Transverse colon (tissue), 4 donors: ENCODE measurements at places on chromosomes 7 and 10. TPM values are rescaled to one million over a fixed set of nuclear protein-coding genes. Genes with fewer than 3 reads are reported as not detected.
A peak's percentile ranks its signal among the peaks of the same experiment; 100 is the strongest.

- no peak for DNase-seq
Measured at GRCh38 chr10:90919683-90920574, 958 bp downstream of the ANKRD1 start.

- DNase-seq: no peak
Measured at GRCh38 chr10:100799881-100800280, 54.5 kb downstream of the PAX2 start.

The LIPK gene
- not detected for total RNA-seq

DNA sequence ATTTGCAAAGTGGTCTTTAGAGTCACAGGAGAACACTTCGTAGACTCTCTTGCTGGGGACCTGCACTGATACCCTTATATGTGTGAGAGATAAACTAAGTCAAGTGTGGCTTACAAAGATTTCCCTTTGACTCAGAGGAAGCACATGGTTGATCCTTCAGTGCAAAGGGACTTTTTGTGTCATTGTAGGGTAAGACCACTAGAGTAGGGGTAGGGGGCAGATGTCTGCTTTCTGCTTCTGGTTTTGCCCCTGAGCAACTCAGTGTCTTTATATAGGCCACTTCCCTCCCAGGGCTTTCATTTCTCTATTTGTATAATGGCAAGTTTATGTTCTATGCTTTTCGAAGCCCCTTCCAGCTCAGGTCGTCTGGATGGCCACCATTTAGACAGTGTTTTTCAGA, 281.7 kb downstream of the SORCS3 start:
- no peak for DNase-seq

DNA sequence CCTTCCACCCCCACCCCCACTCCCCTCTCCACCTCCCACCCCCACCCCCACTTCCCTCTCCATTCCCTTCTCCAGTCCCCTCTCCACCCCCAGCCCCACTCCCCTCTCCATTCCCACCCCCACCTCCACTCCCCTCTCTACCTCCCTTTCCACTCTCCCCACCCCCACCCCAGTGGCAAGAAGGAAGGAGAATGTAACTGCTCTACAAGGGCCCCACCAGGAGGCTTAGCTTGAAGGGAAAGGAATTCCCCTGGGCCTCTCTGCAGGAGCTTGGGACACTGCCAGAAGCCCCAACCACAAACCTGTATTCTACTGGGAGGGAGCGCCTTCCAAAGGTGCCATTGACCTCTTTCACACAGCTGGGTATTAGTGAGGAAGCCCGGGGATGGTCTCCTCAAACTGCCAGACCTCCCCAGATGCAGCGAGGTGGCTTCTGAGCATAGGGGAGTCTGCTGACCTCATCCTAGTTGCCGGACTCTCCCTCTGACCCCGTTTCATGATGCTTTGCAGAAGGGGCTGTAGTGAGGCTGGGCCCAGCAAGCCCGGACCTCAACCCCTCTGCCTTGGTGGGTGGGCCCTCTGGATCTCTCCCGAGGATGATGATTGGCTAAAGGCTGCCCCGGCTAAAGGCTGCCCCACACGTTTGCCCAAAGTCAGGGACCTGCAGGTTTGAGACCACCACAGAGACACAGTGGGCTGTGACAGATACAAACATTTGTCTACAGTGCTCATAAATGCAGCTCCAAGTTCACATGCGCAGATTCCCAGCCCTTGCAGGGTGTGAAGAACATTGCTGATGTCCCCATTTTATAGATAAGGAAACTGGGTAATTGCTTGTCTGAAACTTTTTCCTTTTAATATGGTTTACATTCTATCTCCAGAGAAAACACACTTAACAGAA, 2.9 kb downstream of the DEPP1 start:
- DNase-seq: peak; percentile 51

GRCh38 chr7:30027740-30028215, 434 bp upstream of the PLEKHA8 start:
- DNase-seq: no peak

DNA sequence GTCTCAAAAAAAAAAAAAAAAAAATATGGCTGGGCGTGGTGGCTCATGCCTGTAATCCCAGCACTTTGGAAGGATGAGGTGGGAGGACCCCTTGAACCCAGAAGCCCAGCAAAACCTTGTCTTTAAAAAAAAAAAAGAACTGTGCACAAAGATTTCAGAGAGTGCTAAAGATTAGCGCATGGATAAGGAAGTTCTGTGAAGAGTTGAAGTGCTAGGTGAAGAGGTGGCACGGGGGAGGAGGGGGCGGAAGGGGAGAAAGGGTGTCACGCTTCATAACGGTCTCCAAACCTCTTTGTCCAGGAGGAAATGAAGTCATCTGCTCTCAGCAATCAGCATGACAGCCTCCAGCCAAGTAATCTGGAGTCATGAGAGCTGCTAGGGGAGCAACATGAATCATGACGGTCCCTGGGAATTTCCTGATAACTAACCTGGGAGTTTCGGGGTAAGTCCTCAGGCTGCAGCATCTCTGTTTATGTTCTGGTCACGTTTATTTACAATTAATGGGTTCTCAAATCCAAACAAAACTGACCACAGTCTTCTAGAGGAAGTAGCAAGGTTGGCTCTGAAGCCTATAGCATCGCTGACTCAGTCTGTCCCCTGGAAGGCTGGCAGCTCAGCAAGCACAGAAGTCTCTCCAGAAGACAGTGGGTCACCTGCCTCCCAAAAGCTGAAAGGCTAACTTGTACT, 1.9 kb upstream of the PLAU start:
- DNase-seq: peak; percentile 28

GRCh38 chr10:26981232-26981824, 119.0 kb downstream of the ANKRD26 start:
- no peak for DNase-seq

DNA sequence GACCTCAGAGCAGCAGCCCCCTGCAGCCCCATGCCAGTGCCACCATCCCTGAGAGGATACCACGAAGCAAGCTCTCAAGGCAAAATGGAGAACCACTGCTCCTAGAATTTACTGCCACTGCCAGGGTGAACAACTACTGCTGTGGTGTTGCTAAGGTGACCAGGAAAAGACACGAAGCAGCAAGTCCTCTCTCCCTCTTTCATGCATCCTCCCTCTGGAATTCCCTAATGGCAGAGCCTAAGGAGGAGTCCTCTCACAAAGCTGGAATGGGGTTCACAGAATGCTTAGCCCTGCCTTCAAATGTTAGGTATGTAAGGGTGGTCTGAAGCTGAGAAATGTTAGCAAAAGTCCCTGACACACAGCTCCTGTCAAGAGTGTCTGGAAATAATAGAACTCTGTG, 35.8 kb upstream of the NPSR1 start:
- DNase-seq: no peak

The TSPAN33 gene
- total RNA-seq: 3.2 TPM

DNA sequence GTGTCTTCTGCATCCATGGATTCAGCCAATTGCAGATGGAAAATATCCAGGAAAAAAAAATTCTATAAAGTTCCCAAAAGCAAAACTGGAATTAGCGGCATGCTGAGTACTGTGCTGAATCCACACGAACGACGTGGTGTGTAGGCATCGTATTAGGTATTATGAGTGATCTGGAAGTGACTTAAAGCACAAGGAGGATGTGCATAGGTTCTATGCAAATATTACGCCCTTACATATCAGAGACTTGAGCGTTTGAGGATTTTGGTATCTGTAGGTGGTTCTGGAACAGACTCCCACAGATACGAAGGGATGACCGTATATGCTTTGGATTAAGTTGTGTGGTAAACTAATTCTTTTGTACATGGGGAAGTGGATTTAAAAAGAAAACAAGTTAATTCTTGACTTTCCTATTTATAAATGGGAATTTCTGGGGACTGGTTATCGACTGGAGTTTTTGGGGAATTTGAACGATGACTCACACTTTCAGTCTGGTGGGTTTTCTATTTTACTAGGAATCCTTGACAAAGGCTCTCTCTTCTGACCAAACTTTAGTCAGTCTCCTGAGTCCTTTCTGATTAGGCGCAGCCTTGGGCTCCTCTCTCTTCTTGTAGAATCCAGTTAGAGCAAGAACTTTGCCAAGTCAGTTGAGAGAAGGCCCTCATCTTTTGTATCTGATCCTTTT, 5.4 kb upstream of the NUB1 start:
- no peak for DNase-seq

The NUDT5 gene
- total RNA-seq: 22.5 TPM

The OGDHL gene
- 2.2 TPM for total RNA-seq

GRCh38 chr10:126135177-126135576, 238.8 kb downstream of the FANK1 start:
- no peak for DNase-seq

DNA sequence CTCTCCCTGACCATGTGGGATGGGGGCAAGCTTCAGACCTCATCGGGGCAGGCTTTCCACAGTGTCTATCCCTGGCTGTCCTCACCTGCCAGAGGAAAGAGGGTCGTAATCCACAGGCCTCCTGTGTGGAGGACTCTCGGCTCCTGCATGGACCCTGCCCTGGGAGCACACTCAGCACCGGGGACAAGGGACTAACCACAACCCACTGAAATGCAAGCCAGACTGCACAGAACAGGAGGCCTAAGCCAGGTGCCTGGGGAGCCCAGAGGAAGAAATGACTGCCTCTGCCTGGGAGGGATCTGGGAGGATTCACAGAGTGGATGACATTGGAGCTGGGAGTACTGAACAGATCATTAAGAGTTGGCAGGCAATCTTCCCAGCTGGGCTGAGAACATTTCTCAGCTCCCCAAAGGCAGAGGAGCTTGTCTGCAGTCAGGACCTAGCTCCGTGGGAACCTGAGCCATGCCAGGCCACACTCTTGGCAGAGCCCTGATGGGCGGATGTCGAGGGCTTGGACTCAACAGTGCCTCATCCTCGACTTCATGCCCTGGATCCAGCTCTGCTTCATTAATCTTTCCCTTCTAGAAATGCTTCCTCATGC, 213.4 kb downstream of the USP6NL start:
- DNase-seq: no peak

DNA sequence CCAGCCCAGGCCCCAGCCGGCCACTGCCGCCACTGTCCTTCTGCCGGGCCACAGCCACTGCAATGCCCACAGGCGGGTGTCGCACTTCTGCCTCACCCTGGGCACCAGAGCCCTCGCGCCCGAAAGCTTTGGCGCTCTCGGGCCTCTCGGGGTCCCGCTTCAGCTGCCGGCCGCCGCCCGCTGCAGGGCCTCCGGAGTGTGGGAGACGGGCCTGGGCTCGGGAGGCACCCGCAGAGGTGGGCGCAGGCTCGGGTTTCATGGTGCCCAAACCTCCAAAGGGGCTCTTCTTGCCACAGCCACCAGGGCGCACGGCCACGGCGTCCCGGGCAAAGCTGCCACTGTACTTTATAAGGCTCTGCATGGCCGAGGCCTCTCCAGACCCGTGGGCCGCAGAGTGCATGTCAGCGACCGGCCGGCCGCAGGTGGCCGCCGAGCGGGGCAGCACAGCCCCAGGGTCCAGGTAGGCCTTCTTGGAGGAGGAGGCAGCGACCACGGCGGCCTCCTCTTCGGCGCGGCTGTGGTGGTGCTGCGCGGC, 35.9 kb downstream of the TNRC18 start:
- no peak for DNase-seq

The DBF4 gene
- 9.0 TPM for total RNA-seq

GRCh38 chr7:33369888-33370287, 240.5 kb downstream of the BBS9 start:
- DNase-seq: no peak

The SPDYE1 gene
- not detected for total RNA-seq

- no peak for DNase-seq
Measured at GRCh38 chr7:83153419-83153818, 9.3 kb downstream of the PCLO start.

DNA sequence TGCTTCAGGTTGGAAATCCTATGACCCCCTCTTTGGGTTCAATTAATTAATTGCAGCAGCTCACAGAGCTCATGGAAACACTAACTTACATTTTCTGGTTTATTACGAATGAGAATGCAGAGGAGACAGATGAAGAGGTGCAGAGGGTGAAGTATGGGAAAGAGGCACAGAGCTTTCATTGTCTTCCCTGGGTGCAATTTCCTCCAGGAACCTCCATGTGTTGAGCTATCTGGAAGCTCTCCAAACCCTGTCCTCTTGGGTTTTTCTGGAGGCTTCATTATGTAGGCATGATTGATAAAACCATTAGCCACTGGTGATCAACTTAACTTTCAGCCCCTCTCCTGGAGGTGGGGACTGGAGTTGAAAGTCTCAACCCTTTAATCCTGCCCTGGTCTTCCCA, 133.0 kb upstream of the AUTS2 start:
- DNase-seq: no peak

GRCh38 chr10:87935290-87936141, 72.1 kb downstream of the PTEN start:
- no peak for DNase-seq

- DNase-seq: no peak
Measured at GRCh38 chr10:124171561-124171960, 78.2 kb upstream of the CHST15 start.

The OR6V1 gene
- not detected for total RNA-seq

The HYAL4 gene
- not detected for total RNA-seq

GRCh38 chr7:135186841-135187253, 16.3 kb upstream of the CYREN start:
- no peak for DNase-seq

- no peak for DNase-seq
Measured at GRCh38 chr10:60139798-60140566, 233.6 kb upstream of the CCDC6 start.

The PAOX gene
- total RNA-seq: 19.5 TPM

The TMEM130 gene
- 1.5 TPM for total RNA-seq

DNA sequence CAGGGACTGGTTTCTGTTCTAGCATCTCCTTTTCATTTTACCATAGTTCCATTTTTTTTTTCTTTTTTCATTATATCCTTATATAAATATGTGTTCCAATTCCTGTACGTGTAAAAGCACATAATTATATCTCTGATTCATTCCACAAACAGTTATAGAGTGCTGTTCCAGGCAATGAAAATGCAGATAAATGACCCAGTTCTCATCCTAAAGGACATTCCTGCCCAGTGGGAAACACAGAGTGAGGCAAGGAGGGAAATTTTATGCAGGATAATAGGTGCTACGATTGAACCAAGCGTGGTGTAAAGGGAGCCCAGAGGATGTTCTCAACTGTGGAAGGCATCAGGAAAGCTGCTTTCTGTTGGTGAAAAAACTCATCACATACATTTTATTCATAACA, 408.1 kb downstream of the GATA3 start:
- no peak for DNase-seq

- no peak for DNase-seq
Measured at GRCh38 chr7:114173170-114173890, 241.3 kb upstream of the FOXP2 start.

- DNase-seq: no peak
Measured at GRCh38 chr7:52475001-52475582, 560.3 kb upstream of the POM121L12 start.

GRCh38 chr10:27242951-27243551, 2.5 kb upstream of the ACBD5 start:
- DNase-seq: peak; percentile 65
